Frontal cortex (tissue), 4 donors: ENCODE measurements at places on chromosomes 16 and 17. TPM values are rescaled to one million over a fixed set of nuclear protein-coding genes. Genes with fewer than 3 reads are reported as not detected.

DNA sequence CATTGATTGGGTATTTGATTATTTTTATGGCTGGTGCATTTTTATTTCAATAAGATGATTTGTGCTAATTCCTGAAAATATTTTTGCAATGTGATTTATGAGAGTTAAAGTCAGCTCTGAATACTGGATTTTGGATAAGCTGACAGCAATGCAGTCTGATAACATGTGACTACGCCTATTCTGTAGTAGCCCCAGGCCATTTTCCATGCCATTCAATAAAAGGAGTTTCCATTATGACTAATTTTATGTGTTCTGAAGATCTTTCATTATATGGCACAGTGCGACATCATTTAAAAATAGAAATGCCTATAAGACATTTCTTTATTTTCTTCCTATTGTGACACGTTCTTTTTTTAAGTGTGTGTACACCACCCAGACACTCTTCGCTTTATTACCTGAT, 46.3 kb downstream of the KCNJ2 start:
- DNase-seq = no peak

GRCh38 chr17:80082403-80083135, 18.8 kb upstream of the GAA start:
- DNase-seq = no peak

GRCh38 chr16:85968041-85968920, 69.3 kb downstream of the IRF8 start:
- DNase-seq = no peak

GRCh38 chr16:31093132-31093703, 1.4 kb downstream of the VKORC1 start:
- peak; percentile 64 for DNase-seq

- DNase-seq = no peak
Observed at GRCh38 chr17:17365476-17366110, 62.4 kb downstream of the NT5M start.

- no peak for DNase-seq
Observed at GRCh38 chr17:7720125-7720524, 2.6 kb downstream of the DNAH2 start.

DNA sequence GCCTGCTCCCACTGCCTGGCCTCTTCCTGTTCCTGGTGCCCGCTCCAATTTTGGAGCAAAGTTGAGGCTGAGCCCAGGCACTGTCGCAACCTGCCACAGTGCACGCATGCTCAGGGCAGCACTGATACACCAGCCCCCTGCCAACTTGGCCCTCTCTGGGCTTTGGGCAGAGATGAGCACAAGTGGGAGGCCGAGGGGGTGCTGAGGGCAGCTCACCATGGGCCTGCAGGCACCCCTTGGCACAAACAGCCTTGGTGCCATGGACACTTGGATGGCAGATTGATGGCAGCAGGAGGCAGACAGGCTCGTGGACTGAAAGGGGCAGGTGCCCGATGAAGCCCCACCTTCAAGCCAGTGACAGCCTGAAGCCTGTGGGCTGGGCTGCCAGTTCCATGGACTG, 42.9 kb downstream of the PIGL start:
- DNase-seq = no peak

- no peak for DNase-seq
Observed at GRCh38 chr17:60493847-60494321, 32.2 kb downstream of the APPBP2 start.

DNA sequence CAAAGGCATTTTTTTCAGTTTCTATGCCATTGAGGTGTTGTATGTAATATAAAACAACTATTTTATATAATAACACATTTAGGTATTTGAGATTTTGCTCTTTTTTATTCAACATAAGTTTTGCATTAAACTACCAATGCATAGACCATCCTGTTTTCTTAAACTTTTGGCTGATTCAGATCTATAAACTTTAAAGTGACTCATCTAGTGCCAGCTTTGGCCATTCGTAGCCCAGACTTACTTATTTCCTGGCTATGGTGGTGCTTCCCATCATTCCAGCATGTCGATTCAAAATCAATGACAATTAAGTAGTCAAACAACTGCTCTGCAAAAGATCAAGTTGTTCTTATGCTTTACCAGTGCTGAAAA, 3.1 kb downstream of the ERI2 start:
- no peak for DNase-seq

- DNase-seq = no peak
Observed at GRCh38 chr17:76702941-76703637, 7.7 kb downstream of the MXRA7 start.

DNA sequence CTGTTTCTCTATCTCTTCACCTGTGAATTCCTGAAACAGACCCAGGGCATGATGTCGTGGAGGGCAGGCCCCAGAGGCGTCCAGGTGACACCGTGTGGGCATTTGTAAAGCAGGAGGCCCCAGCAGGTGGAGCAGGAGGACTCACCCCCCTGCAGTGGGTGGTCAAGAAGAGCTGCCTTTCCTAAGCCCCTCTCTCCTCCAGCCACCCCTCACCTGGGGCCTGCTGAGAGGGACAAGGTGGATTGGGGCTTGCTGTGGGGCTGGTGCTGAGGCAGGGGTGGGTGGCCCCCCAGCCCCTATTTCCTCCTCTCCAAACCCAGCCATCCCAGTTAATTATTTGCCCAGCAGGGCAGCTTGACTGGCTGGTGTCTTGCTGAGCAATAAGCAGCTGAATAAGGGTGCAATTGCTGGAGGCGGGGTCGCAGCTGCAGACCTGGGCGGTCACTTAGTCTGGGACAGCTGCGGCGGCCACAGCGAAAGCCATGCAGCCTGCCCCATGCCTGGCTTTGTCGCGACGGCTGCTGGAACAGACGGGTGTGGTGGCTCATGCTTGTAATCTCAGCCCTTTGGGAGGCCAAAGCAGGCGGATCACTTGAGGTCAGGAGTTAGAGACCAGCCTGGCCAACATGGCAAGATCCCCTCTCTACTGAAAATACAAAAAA, 56.4 kb downstream of the JPH3 start:
- DNase-seq = no peak

DNA sequence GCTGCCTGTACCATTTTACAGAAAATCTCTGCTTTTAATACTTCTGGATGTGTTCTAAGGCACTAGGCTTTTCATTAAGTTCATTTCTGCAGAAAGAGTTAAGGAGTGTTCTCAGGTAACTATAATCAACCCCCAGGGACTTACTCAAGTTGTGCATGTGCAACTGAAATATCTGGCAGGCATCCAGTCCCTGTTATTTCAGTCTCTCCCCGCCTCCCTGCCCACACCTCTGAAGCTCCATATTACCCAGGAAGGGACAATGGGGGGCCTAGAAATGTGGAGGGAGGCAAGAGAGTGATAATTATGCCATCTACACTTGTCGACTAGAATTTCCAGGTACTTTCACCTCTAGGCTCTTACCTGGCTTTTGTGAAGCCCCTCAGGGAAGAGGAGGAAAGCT, 432.2 kb downstream of the MAF start:
- DNase-seq = no peak

- no peak for DNase-seq
Observed at GRCh38 chr16:24855678-24856077, 9.9 kb downstream of the SLC5A11 start.

DNA sequence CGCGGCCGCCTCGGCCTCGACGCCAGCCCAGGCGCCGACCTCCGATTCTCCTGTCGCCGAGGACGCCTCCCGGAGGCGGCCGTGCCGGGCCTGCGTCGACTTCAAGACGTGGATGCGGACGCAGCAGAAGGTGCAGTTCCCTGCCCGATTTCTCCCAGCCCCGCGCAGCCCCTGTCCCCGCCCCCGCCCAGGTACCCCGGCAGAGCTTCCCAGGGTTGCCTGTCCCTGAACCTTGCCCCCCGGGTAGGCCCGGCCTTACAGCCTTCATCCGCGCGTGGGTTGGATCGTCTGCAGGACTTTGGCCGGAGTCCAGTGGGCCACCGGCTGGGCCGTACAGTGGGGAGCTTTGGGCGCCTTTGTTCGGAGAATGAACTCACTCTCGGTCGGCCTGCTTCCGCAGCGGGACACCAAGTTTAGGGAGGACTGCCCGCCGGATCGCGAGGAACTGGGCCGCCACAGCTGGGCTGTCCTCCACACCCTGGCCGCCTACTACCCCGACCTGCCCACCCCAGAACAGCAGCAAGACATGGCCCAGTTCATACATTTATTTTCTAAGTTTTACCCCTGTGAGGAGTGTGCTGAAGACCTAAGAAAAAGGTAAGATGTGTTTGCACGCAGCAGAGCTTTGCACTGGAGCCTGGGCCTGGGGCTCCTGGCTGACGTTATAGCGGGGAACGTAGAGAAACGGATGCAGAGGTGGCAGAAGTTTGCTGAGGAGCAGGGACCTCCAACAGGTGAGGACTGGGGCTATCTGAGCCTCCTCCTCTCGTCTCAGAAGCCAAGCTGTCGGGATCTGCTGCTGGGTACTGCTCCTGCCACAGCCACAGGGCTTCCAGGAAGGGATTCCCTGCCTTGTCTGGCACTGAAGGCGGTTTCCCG, 593 bp downstream of the GFER start:
- DNase-seq = no peak

GRCh38 chr16:27729516-27730304, 179.8 kb downstream of the KATNIP start:
- no peak for DNase-seq

GRCh38 chr17:73706428-73706827, 62.2 kb upstream of the SDK2 start:
- DNase-seq = no peak

- no peak for DNase-seq
Observed at GRCh38 chr16:71217506-71217905, 13.0 kb downstream of the HYDIN start.

DNA sequence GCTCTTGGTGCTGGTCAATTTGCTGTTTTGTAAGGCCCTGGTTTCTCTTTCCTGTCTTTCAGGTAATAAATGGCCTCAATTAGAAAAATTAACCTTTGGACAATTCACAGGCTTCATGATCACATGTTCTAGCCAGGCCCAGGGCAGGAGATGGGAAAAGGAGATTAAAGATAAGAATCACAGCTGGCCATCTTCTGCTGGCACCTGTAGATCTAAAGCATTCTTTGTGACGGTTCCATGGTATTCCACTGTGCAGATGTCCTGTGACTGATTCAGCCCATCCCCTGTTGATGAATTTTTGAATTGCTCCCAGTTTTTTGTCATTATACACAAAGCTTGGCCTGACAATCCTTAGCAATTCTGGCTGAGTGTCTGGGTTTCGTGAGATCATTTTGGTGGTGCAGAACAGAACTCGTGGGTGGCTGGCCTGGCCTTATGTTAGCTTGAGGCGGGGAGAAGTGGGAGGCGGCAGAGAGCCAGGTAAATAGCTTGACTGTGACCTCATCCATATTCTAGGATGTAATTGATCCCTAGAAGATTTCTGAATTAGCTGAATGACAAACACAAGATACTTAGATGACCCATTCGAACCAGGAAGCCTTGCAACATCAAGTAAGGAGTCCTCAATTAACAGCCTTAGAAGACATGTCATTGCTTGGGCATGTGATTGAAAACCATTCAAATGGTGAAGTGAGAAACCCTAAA, 14.1 kb downstream of the TMC5 start:
- DNase-seq = no peak

DNA sequence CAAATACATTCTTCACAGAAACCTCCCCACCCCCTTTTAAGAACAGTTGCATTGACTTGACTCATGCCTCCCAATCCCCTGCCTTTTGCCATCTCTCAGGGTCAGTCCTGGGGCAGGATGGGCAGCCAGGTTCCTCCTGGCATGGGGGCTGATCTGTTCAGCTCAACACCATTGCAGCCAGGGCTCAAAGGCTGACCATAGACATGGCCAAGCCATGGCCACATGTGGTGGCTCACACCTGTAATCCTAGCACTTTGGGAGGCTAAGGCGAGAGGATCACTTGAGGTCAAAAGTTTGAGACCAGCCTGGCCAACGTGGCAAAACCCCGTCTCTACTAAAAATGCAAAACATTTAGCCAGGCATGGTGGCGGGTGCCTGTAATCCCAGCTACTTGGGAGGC, 14.1 kb downstream of the ATP2C2 start:
- no peak for DNase-seq

DNA sequence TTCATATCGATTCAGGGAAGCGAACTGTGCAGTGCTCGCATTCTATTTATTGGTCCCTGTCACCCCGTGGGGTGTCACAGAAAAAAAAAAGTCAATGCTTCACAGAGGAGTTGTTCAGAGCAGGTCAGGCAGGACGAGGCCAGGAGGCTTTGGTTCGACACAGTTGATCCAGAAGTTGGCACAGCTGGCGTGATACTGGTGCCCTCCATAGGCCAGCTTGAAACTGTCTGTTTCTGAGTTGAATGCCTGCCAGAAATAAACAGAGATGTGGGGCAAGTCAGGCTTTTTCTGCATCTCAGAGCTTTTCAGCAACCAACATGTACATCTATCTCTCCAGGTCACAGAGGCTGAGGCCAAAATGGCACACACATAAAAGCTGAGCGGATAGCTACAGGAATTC, 29.1 kb downstream of the DUSP14 start:
- DNase-seq = no peak

GRCh38 chr17:6800422-6801027, 24.5 kb downstream of the FBXO39 start:
- no peak for DNase-seq

DNA sequence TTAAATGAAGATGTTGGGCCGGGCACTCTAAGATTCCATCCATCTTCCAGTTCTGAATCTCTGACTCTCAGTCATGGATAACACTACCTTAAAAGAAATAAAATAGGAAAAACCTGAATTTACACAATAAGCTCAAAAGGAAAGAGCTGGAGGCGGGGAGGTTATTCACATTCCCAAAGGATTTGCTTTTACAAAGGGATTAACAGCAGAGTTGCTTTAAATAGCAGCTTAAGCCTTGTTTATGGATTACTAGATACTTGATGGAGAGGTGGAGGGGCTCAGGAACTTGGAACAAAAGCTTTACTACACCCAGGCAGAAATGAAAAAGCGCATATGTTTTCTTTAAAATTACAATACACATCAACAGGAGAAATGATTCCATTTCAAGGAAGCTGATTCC, 84.5 kb downstream of the XYLT1 start:
- no peak for DNase-seq

GRCh38 chr17:48003417-48004151, 32.7 kb downstream of the CDK5RAP3 start:
- no peak for DNase-seq

- DNase-seq = no peak
Observed at GRCh38 chr17:7811251-7811650, 22.8 kb upstream of the KDM6B start.

The ZNF18 gene
- total RNA-seq = 22.8 TPM

The KRT25 gene
- total RNA-seq = not detected

The GNGT2 gene
- total RNA-seq = not detected

The RND2 gene
- 4.5 TPM for total RNA-seq

The SLC43A2 gene
- 15.5 TPM for total RNA-seq

The CCL14 gene
- not detected for total RNA-seq

The VMP1 gene
- 241 TPM for total RNA-seq

The RHBDF1 gene
- total RNA-seq = 1.6 TPM

The RGS9 gene
- total RNA-seq = 15.1 TPM

The CNGB1 gene
- 1.2 TPM for total RNA-seq

The CA7 gene
- not detected for total RNA-seq

The PLK1 gene
- total RNA-seq = 1.6 TPM

The ELMO3 gene
- total RNA-seq = 0.41 TPM

The SCARF1 gene
- 3.3 TPM for total RNA-seq

The TOM1L2 gene
- total RNA-seq = 16.7 TPM

The SDR42E1 gene
- 0.41 TPM for total RNA-seq

The CCL7 gene
- total RNA-seq = not detected
